Bronchial epithelial cell (primary cell): ENCODE measurements at places on chromosomes 6 and 20. TPM values are rescaled to one million over a fixed set of nuclear protein-coding genes. Genes with fewer than 3 reads are reported as not detected.

GRCh38 chr6:118621799-118622470 is 29.5 kb downstream of the CEP85L start:
- DNase-seq, result no peak

Gene BACH2
- total RNA-seq, result 0.38 and 2.1 TPM in 2 replicates

GRCh38 chr6:113361014-113361645 is 496.0 kb upstream of the MARCKS start:
- peak; percentile 95 for DNase-seq

Gene ZSCAN31
- 12.1 and 41.9 TPM in 2 replicates for total RNA-seq

DNA sequence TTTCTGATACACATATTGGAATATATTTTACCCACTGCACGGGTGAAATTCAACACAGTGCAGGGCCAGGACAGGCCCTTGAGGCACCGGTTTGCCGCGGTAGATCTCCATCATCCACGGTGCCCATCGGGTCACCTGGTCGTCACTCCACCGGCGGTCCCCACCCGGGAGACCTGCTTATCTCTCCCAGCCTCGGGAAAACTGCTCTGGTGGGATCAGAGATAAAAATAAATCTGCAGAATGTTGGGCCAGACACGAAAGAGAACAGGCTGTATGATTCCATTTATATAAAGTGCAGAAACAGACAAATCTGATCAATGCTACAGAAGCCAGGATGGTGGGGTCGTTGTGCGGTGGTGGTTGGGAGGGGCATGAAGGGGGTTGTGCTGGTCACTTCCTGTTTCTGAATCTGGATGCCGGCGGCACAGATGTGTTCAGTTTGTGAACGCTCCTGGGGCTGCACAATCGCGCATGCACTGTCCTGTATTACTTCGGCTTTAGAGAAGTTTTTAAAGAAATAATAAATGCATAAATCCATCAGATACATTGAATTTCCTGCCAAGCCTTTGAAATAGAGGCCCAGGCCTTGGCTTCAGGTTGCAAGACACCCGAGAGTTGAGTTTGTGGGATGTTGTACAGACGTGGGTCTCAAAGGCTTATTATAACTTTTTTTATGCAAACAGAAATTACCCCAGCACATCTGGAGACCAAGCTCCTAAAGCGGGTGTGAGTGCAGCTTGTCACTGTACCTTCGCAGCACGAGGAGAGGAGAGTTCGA is 54.3 kb downstream of the ANKRD60 start:
- no peak for DNase-seq
